ENCODE measurements at places on chromosomes 7 and 10.

DNA sequence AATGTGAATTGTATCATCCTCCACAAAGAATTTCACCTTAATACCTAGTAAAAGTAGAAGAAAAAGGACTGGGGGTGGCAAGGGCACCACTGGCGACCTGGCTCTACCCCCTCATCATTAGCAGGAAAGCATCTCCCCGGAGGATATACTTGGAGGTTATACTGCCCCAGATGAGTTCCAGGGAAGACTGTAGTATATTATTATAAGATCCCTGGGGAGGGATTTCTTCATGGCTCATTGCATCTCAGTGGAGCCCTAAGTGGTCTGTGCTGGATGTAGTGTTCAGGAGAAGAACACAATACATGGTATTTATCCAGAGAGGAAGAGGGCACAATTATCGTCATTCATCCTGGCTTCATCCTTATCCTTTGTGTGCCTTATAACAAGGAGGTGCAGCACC is 14.2 kb upstream of the DYNC1I1 start:
- no peak for DNase-seq

GRCh38 chr7:94632338-94633013 is 23.5 kb downstream of the SGCE start:
- peak; percentile 70 for DNase-seq

DNA sequence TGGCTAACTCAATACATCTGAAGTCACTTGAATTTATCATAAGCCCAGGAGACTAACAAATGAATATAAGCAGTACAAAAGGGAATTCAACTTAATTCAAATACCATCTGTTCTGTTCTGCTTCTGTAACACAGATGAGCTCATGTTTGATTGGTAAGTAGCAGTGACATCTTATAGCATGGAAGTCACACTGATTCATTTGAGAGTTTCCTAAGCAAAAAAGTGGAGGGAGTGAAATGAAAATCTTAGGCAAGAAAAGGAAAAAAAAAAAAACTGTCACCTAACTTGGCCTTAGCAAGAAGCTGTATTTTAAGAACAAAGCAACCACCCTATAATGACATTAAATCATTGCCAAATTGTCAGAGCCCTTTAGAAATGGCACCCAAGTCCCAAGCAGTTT is 49.5 kb downstream of the SMURF1 start:
- no peak for DNase-seq

DNA sequence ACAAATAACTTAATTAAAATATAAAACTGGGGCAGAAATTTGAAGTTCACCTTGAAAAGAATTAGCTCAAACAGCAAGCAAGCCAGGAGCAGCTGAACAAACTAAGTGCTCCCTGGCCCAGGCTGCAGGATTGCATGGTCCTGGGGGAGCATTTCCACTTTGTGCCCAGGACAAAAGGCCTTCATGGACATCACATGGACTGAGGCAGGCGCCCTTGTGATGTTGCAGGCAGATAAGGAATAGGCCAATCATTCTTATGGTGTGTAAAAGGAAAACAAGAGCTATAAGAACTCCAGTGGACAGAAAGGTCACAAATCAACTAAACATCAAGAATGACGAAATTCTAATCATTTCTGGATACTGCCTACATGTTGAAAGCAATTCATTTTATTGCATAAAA is 17.5 kb upstream of the TECTB start:
- no peak for DNase-seq

- peak; percentile 51 for DNase-seq
Measured at GRCh38 chr7:22730921-22731654, 4.1 kb downstream of the IL6 start.

- no peak for DNase-seq
Measured at GRCh38 chr7:84123965-84124547, 70.5 kb downstream of the SEMA3A start.

GRCh38 chr7:33072471-33072870 is 9.9 kb upstream of the NT5C3A start:
- peak; percentile 37 for DNase-seq

DNA sequence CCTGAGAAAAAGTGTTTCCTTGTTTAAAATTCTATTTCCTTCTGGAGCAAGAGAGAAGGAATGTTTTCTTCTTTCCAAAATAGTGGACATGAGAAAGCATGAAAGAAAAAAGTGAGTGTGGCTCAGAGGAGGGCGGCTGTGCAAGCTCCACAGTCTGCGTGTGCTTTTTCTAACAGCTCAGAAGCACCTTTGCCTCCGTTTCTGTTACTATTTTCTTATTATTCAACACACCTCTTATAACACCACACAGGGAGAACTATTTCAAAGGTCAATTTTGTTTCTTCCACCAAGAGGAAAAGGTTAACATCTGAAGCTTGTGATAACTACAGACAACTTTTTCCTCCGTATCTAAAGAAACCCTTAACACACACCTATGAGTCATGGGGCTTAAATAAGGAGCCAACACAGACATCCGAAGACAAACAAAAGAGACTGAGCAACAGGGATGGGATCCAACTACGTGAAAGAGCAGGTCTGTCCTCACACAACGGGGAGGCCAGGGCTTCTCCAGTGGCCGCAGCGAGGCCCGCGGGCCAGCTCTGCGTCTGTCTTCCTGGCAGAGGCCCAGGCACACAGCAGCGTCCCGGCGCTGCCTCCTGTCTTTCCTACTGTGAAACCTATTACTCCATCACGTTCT is 36.2 kb upstream of the NCAPG2 start:
- DNase-seq, result peak; percentile 71

DNA sequence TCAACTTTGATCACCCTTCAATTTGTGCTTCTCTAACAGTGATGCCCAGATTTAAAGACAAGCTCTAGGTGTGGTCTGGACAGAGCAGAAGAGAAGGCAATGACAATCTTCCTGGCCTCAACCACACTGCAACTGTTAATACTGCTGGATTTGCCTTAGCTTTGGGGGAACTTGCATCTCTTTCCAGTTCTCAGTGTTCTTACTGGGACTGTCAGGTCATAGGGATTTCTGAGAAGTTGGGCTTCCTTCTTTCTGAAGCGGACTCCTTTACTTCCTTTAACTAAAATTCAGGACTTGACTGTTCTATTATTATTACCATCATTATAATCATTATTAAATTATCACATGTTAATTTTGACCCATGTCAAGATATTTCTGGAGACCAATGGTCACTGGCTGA is 80.8 kb downstream of the OSBPL3 start:
- no peak for DNase-seq

DNA sequence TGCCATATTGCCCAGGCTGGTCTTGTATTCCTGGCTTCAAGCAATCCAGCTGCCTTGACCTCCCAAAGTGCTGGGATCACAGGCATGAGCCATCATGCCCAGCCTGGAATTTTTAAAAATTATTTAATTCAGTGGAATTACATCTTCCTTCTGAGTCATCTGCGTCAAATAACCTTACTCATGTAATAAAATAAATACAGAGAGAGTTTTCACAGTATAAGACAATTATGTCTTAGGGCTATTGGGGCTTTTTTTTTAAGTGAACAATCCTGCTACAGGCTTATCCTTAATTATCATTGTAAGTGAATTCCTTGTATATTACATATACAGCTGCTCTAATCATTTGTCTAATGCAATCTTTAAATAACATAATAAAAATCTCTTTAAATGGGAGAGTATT is 108.3 kb downstream of the MAPK8 start:
- no peak for DNase-seq

GRCh38 chr7:105862276-105862675 is 14.1 kb downstream of the ATXN7L1 start:
- DNase-seq, result no peak

GRCh38 chr7:157043745-157044144 is 33.3 kb upstream of the MNX1 start:
- no peak for DNase-seq

- no peak for DNase-seq
Measured at GRCh38 chr7:4188651-4189050, 493.4 kb upstream of the FOXK1 start.

DNA sequence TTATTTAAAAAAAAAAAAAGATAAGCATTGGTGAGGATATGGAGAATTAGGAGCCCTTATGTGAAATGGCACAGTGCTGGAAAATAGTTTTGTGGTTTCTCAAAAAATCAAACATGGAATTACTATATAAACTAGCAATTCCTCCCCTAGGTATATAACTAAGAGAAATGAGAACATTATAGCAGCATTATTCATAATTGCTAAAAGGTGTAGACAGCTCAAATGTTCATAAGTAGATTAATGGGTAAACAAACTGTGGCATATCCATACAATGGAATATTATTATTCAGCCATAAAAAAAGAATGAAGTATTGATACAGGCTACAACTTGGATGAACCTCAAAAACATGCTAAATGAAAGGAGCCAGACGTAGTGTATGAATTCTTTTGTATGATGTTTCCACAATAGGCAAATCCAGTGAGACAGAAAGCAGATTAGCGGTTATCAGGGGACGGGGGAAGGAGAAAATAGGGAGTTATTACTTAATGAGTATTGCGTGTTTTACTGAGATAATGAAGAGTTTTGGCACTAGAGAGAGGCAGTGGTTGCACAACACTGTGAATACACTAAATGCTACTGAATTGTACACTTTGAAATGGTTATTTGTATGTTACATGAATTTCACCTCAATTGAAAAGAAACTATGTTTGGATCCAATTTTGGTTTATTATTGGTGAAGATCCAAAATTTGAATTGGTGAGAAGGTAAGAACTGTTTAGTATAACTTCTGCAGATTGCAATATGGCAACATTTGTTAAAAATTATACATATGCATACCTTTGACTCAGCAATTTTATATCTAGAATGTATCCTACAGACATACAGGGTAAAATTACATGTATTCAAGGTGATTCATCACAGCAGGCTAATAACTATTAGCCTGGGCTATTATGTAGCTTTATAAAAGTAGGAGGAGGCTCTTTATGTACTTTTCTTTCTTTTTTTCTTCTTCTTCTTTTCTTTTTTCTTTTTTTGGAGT is 69.7 kb downstream of the VCL start:
- no peak for DNase-seq

GRCh38 chr7:66781408-66782090 is 41.0 kb downstream of the RABGEF1 start:
- DNase-seq, result no peak

DNA sequence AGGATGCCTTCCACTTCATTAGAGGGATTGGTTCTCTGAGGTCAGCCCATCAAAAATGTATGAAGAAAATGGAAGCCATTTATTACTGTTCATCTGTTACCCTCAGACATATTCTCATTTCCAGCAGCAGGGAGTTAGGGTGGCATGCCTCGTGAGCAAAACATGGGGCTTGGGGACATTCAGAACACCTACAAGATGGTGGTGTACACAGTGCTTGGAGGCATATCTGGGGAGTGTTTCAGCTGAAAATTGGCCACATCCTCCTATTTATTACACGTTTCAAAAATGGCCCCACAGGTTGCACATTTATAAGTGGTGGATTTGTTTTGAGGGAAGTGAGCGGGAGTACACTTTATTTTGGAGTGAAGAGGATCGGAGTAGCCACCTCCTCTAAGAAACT is 93.4 kb downstream of the SPAG6 start:
- DNase-seq, result no peak

GRCh38 chr10:72356987-72357386 is 2.3 kb upstream of the DNAJB12 start:
- no peak for DNase-seq

- no peak for DNase-seq
Measured at GRCh38 chr10:101453791-101454718, 100.1 kb downstream of the BTRC start.

Measured in astrocyte of the cerebellum (primary cell).